ENCODE measurements at places on chromosomes 2 and 18. TPM values are rescaled to one million over a fixed set of nuclear protein-coding genes. Genes with fewer than 3 reads are reported as not detected.

TOGARAM2 gene
- total RNA-seq, result 0.62 TPM

AQP4 gene
- total RNA-seq, result 2.8 TPM

- peaks cover 50% of the 10 kb centered on the region for H3K4me1 ChIP-seq
- H3K27ac ChIP-seq, result peak overlapping the region; percentile 36
- no peak overlapping the region for H3K4me3 ChIP-seq
- peaks cover 5% of the 10 kb centered on the region for H3K27me3 ChIP-seq
Measured at GRCh38 chr18:76445741-76446232, 49.3 kb downstream of the ZNF516 start.

- DNase-seq, result no peak
- peaks cover 5% of the 10 kb centered on the region for H3K27me3 ChIP-seq
- no peak overlapping the region for H3K27ac ChIP-seq
- no peaks in the 10 kb centered on the region for H3K36me3 ChIP-seq
- no peak overlapping the region for H3K4me3 ChIP-seq
- H3K4me1 ChIP-seq, result peaks cover 36% of the 10 kb centered on the region
Measured at GRCh38 chr2:37869771-37870170, 55.3 kb upstream of the RMDN2 start.

- peaks cover 4% of the 10 kb centered on the region for H3K36me3 ChIP-seq
- H3K27ac ChIP-seq, result no peak overlapping the region
- DNase-seq, result no peak
- H3K4me3 ChIP-seq, result no peak overlapping the region
- H3K27me3 ChIP-seq, result no peaks in the 10 kb centered on the region
- peaks cover 6% of the 10 kb centered on the region for H3K4me1 ChIP-seq
Measured at GRCh38 chr2:223856021-223856420, 18.6 kb upstream of the AP1S3 start.

DNA sequence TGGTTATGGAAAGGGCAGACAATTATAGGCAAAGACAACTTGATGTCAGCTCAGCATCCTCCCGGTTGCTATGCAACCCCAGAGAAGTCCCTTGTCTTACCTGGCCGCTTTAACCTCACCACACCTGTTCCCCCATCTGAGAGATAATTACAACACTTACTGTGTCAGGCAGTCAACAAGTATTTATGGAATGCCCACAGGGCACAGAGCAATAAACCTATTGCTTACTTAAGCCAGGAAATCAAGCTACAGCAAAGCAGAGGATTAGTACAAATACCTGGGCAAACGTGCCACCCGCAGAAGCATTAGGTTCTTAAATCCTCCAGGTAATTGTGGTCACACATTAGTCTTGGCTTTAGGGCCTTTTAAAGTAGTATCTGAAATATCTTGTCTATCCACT, 320.4 kb upstream of the REV1 start:
- H3K4me1 ChIP-seq, result peaks cover 9% of the 10 kb centered on the region
- H3K4me3 ChIP-seq, result no peak overlapping the region
- H3K27ac ChIP-seq, result no peak overlapping the region
- H3K36me3 ChIP-seq, result no peaks in the 10 kb centered on the region
- no peak for DNase-seq
